ENCODE measurements at places on chromosomes 7 and 10.

- peak; percentile 76 for DNase-seq
Measured at GRCh38 chr10:47022311-47023131, 111.3 kb downstream of the PTPN20 start.

DNA sequence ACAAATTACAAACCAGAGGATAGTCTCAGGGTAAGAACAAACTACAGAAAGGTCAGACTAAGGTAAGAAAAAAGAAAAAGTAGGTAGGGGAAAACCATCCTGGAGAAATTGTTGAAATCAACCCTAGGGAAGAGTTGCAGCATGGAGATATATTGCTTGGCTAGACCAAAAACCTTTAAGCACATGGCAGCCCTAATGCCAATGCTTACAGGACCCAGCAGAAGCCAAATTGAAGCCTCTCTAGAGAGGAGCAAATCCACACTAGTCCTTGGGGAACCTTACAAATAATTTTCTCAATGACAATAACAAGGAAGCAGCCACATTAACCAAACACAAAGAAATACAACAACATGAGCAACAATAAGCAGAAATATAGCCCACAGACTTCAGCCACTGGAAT is 81.9 kb downstream of the CNOT4 start:
- no peak for DNase-seq

- DNase-seq: no peak
Measured at GRCh38 chr10:28130267-28130666, 131.4 kb upstream of the ODAD2 start.

DNA sequence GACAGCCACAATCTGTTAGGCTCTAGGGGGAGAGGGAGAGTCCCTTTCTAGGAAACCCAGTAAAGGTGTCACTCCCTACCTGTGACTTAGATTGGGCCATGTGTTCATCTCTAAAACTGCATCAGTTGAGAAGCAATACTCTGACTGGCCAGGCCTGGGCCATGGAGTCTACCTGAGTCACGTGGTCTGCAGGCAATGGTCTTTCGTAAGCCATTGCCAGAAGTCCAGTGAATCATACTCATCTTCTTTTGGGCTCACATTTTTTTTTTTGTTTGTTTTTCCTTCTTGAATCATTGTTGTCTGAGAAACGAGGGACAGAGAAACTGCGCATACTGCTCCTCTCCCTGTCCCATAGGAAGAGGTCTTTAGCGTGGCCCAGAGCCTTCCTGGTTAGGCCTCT is 215.6 kb downstream of the CCSER2 start:
- DNase-seq: no peak

DNA sequence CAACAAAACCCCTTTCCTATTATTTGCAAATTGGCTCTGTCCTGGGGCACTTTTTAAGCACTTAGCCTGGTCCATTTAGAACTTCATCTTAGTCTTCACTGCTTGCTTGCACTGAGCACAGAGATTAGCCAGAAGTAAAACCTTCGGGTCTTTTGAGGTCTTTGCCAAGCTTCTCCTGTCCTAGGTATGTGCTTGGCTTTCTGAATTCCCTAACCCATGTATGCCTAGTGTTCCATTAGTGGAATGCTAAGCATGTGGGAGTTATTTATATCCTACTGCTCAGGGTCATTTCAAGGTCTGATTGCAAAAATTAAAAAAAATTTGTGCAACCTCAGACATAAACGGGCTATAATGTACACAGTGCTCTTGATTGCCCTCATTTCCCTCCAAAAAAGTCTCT is 18.0 kb downstream of the ZNF37A start:
- no peak for DNase-seq

DNA sequence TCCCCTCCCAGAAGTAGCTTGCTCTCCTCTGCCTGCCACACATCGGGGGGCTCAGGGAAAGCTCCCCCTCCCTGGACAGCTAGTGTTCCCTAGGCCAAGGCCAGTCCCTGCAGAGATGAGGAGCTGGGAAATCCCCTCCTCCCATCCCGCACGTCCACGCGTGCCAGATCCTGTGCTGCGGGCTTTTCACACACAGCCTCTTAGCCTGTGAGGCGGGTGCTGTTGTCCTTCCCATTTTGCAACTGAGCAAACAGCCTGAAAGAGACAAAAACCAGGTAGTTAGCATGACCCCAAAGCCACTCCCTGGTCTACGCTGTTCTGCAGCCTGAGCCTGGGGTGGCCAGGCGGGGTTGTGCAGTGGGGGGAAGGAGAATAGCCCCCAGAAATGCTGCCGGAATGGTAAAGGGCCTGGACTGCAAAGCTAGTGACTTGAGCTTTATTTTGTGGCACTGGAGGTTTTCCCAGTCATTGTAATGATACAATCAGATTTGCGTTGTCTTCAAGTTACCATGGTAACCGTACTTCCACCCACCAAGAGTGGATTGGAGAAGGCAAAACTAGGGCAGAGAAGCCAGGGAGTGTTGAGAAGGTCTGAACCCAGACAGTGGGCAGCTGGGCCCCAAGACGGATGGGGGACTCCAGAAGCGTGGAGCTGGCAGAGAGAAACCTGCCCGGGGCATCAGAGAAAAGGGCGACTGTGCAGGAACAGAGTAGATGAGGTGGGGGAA is 98.6 kb upstream of the KCTD7 start:
- no peak for DNase-seq

GRCh38 chr10:30455816-30456215 is 21.8 kb downstream of the MAP3K8 start:
- DNase-seq: no peak

- DNase-seq: no peak
Measured at GRCh38 chr7:159094023-159094740, 50.5 kb downstream of the VIPR2 start.

DNA sequence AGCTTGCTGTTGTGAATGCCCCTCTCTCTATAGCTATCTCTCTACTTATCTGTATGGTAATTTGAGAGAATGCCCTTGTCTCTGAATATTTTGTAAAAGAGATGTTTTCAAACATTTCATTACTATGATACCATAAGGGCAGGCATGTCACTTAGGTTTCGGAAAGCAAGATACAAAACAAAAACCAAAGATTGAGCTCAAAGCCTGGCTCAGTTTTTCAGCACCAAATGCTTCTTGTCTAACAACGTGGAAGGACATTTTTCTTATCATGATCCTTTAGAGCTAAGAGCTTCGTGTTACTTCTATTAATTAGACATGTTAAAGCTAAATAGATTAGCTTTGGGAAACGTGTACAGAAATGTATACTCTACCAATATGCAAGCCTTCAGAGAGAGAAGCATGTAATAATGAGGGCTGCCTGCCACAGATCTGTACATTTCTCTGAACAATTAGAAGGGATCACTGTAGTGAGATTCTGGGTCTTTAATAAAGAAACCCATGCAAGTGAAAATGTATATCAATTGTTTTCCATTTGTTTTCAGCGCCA is 148.9 kb downstream of the ARID5B start:
- DNase-seq: no peak

DNA sequence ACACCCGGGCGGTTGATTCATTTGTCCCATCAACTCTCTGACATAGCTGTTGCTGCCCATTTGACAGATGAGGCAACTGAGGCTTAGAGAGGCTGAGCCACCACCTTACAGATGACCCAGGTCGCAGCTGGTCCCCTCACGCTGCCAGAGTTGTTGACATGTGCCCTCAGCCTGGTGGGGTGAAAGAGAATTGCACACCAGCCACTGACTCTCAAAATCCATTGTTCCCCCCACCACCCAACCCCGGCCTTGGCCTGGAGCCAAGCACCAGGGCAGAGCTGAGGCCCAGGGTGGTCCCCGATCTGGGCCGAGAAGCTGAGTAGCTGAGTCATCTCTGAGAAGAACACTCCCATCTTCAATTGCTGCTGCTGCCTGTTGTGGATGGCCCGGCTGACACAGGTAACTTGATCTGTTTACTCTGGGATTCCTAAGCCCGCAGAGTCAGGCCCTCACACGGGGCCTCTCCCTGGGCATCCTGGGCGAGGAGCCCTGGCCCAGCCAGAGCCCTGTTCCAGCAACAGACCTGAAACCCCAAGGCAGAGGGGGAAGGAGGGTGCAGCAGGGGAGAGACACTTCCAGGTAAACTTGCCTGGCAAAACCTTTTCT is 27.5 kb downstream of the PVRIG start:
- DNase-seq: no peak

DNA sequence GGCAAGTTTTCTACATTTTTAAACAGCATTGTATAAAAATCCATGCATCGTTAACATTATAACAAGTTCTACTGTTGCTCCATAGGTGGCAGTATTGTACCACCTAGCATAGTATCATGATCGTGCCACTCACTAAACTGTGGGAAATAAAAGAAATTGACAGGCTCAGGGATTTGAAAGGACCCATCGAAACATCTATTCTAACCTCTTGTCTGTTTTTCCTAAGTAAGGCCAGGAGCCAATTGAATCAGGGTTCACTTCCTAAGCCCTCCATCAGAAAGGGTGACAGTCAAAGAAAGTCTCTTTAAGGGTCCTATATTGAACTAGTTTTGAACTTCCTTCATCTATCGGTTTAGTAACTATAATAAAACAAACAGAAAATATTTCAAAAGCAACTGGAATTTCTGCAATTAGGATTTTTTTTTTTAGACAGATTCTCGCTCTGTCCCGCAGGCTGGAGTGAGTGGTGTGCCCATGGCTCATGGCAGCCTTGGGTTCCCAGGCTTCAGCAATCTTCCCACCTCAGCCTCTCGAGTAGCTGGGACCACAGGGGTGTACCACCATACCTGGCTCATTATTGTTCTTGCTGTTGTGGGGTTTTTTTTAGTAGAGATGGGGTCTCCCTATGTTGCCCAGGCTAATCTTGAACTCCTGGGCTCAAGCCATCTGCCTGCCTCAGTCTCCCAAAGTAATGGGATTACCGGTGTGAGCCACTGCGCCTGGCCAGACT is 9.4 kb downstream of the HACD1 start:
- DNase-seq: no peak

- no peak for DNase-seq
Measured at GRCh38 chr7:44633254-44634186, 27.1 kb downstream of the OGDH start.

- DNase-seq: no peak
Measured at GRCh38 chr10:84176836-84177474, 3.4 kb downstream of the GPR15LG start.

DNA sequence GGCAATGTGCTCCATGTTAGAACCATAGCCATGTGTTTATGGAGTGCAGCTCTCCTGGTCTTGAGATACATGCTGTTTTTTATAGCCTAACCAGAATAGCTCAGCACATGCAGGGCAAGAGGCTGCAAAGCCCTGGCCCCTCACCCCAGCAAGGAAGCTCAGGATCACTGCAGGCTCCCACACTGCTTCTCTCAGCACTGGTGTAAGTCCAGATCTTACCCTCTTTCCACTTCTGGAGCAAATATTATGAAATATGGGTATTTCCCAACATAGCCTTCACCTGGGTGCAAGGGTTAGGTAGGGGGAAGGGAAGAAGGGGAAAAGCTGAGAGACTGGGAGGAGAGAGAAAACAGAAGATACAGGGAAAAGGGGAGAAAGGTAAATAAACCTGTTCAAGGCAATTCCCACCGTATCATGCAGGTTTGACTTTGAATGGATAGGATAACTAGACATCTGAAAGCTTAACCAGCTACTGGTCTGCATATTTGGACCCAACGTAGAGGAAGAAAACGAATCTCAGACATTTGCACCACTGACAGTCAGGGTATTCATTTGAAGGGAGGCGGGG is 19.7 kb downstream of the SKIDA1 start:
- no peak for DNase-seq

GRCh38 chr7:8220376-8221100 is 41.4 kb downstream of the ICA1 start:
- DNase-seq: no peak

DNA sequence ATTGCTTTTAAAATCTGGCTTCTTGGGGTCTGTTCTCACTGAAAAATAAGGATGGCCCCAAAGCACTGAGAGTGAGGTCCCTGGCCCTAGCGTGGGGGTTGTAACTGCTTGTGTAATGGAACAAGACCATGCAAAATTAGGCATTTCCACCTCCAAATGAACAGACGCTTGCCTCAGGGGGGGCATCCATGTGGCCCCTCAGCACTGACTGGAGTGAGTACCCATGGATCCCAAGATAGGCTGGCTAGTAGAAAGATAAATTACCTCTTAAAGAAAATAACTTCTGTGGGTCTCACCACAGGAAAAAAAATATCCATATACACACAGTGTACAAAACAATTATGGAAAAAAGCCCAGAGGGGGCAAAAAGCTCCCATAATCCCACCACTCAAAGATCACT is 15.2 kb upstream of the CPA1 start:
- peak; percentile 2 for DNase-seq

All from suprapubic skin (tissue), 4 donors.